ENCODE measurements at places on chromosomes 5 and 9.

DNA sequence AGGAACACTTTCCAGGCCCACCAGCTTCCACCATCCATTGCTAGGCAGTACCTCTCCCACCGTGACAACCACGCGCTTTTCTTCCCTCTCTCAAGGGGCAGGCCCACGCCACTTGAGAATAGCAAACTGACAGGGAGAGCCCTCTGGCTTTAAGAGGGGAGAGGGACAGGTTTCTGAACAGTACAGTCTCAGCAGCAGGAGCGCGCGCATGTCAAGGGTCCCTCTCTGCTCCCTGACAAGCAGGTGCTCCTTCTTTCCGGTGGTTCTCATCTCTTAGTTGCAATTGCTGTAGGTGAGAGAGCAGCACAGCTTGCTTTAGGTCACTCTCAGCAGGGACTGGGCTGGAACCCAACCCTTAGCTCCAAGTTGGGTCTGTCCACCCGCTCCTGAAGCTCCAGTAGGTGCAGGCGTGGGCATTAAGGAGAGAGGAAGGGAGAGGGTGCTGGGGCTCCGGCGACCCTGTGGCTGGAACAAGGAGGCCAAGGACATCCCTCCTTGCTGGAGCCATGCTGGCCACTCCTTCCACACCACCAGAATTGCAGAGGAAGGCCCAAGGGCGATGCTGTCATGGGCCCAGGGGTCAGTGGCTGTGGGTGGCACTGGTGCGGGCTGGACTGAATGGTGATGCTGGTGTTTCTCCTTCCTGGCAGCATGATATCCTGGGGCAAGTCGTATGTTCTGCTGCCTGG, 9.0 kb upstream of the PHF2 start:
- no peak for DNase-seq

- peak; percentile 56 for DNase-seq
Measured at GRCh38 chr9:89236955-89237573, 58.4 kb upstream of the SHC3 start.

DNA sequence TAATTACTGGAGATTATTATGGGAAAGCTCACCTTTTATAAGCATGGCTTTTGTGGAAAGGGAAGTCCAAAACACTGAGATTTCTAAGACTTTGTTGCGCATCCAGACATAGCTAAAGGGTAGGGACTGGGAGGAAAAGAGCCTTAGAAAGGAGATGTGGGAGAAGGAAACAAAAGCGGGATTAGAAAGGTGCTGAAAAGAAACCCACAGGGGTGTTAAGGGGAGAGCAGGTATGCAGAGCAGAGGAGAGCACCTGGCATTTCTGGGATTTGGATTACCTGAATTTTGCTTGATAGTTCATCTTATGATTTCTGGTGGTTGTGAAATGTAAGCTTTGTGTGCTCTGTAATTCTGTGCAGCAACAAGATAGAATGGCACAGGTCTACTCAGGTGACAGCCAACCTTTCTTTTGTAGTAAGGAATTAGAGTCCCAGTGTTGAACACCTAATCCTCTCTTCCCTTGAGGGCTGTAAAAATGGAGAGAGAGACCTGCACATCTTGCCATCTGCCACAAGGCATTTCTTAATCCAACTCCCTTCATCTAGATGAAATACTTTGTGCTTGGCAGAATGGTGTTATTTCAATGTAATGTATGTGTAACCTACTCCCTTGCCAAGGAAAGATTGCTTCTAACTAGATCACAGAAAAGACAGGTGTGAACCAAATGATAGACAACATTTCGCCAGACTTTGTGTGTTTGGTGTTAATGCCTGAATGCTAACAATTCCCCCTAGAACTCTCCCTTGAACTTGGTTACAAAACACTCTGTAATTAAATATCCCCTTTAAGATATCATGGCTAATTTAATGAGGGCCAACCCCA, 47.4 kb downstream of the ATPSCKMT start:
- DNase-seq: no peak

GRCh38 chr5:83253720-83254119, 176.4 kb downstream of the XRCC4 start:
- no peak for DNase-seq

All from H9 (cell line).